Stimulated activated CD8-positive, alpha-beta memory T cell treated with anti-CD3 and anti-CD28 coated beads, Interleukin-7, amount 100 ng/mL, for 24 hours (primary cell): ENCODE measurements at places on chromosomes 3 and 15.

GRCh38 chr15:49412797-49413196 lies 10.2 kb upstream of the FGF7 start:
- no peak for DNase-seq

- no peak for DNase-seq
Observed at GRCh38 chr3:155185631-155186071, 105.5 kb downstream of the MME start.

DNA sequence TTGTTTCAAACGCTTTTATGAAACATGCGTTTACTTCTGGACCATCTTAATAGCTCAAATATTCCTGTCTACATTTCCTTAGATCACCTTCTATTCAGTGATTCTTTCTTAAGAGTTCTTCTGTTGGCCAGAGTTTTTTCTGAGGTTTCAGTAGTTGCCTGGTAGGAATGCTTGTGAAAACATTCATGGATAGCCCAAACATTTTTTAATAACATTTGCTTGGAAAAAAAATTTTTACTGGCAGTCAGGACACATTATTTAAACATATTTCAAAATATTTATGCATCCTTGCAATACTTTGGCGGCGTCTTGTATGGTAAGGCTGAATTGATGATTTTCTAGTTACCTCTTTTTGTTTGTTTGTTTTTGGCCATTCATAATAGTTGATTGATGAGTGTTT lies 47.4 kb upstream of the ZBTB20 start:
- DNase-seq, result no peak

DNA sequence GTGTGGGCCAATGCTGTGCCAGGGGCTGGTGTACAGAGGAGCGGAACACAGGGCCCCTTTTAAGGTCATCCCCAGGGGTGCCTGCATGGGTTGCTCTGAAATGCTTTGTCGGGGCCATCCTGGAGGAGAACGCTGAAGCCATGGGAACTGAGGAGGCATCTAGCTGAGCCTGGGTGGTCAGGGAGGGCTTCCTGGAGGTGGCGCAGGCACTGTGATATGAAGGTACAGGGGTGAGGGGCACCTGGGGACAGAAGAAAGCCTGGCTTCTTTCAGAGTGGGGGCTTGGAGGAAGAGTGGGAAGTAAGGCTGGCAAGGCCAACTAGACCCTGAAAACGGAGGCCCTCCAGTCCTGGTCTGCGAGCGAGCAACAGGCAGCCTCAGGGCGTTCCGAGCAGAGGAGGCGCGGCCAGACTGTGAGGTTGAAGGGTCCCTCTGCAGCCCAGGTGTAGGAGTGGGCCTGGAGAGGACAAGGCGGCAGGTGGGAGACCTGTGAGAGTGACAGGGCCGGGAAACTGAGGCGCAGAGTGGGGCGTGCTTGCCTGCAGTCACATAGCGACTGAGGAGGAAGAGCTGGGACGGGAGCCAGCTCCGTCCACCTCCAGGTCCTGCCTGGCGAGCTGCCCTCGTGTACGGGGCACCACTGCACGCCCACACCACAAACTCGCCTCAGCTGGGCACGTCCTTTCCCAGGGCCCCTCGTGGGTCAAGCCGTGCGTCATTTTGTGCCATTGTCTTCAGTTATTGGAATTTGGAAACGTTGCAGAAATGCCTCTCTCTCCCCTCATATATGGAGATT lies 4.1 kb downstream of the FBLN2 start:
- no peak for DNase-seq

GRCh38 chr3:19146685-19147650 lies 1.3 kb upstream of the KCNH8 start:
- DNase-seq, result peak; percentile 29

DNA sequence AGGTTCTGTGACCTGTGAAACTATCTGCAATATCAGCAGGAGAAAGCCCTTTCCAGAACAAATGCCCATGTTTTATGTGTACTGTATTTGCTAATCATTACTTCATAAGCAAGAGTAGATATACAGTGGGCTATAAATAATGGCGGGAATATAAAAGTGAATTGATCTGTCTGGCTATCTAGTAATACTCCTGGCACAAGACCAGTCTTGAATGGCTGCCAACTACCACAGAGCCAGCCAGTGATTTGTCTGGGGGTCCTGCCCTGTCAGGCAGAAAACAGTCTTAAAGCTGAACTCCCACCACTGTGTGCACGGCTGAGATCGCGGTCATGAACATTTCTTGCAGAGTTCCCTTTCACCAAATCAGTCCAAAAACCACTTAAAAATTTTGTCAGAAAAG lies 176.3 kb downstream of the MEIS2 start:
- no peak for DNase-seq

DNA sequence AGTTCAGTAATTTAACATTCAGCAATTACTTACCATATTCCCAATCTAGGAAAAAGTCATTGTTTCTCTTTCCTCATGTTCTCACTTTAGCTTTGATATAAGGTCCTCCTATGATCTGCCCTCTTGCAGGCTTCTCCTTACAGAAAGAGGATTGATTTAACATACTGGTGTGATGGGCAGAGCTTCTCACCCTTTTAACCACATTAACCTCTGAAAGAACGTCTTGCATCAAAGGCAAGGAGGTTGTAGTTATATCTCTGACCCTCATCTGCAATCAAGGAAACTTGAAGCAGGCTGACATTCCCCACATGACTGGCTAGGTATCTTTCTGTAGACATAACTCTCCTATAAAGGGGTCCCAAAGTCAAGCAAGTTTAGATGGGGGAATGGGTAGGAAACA lies 39.5 kb downstream of the BTLA start:
- DNase-seq, result no peak

GRCh38 chr3:138939561-138940241 lies 7.2 kb downstream of the FOXL2 start:
- DNase-seq, result no peak

DNA sequence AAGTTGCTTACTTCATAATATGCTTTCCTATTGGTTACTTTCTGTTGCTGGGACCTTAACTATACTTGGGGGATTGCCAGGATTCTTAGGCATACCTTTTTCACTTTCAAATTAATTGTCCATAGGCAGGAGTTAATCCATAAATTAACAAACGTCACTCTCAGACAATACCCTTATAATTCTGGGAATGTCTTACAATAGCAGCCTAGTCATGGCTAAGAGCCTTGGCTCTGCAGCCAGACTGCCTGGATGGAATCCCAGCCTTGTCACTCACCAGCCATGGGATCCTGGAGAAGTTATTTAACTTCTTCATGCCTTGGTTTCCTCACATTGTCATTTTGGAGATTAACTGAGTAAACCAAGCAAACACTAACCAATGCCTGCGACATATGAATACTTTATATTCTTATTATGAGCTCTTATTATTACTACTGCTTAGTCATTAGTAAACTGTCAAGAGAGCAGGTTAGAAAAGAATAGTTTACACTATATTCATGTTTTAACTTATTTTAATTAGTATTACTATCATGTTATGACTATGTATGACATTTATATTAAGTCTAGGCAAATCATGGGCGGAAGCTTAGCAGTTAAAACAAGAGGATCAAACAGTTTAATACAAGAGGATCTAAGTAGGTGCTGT lies 29.0 kb downstream of the GYG1 start:
- DNase-seq, result no peak

- DNase-seq, result no peak
Observed at GRCh38 chr15:70339571-70340493, 242.1 kb upstream of the TLE3 start.

DNA sequence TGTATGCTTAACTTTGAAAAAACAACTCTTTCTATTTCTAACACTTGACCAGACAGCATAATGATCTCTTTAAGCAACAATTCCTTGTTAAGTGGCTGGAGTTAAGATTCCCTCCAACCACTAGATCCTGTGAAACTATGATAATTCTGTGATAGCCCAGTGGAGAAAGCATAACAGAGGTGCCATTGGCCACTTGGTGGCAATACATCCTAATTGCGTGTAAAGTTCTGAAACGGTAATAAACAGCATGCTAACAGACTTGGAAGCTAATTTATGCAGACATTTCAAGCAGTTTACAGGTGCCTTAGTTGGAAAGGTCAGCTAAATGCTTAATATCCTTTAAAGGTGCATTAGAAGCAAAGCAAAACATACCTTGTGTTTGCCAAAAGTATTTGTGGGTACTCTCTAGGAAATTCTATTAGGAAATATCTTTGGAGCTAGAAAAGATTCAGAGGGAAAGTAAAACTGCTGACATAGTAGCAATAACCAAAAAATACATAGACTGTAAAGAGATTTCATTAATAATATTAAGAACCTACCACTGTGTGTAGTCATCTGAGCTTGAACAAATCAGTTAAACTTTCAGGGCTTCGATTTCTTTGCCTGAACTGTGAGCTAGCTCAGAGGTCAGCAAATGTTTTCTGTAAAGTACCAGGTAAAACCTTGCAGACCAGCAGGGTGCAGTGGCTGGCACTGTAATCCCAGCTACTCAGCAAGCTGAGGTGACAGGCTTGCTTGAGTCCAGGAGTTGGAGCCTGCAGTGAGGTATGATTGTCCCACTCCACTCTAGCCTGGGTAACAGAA lies 19.0 kb upstream of the CSTA start:
- no peak for DNase-seq

- DNase-seq, result no peak
Observed at GRCh38 chr3:139260793-139261736, 82.8 kb upstream of the MRPS22 start.

GRCh38 chr15:44385344-44385942 lies 42.0 kb upstream of the CTDSPL2 start:
- DNase-seq, result no peak

GRCh38 chr15:73658645-73659044 lies 25.5 kb upstream of the NPTN start:
- DNase-seq, result no peak

GRCh38 chr3:62919784-62920465 lies 44.7 kb upstream of the CADPS start:
- DNase-seq, result no peak

DNA sequence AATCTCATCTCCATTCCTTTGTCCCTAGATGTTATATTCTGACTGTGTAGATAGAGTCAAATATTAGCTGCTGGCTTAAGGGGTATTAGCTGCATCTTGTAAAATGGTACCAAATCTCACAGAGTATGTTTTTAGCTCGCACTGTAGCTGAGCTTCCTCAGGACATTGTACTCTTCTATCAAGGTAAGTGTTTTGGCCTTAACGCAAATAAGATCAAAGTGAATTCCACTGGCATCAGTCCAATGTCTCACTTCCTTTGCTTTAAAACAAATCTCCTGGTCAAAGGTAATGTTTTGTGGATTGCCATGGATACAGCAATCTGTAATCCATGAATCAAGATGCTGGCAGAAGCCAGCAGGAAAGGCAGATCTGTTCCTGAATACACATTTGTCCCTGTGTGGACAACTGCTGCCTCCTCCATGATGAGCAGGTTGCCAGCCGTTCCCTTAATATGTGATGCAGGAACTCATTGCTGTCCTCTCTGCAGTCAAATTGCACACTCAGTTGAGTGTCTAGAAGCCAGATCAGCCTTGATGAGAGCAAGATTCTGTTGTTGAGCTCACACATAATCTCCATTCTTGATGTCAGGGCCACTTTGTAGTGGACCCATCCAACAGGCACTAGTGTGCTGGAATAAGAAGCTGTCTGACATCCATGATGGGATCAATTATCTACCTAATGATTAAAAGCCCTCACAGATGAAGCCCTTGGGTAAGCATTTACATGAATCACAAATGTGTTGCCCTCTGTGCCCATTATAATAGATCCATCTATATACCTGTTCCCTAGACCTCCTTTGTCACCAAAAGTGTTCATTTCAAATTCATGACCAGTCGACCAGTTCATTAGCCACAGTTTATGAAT lies 96.6 kb upstream of the AGTR1 start:
- DNase-seq, result no peak

- DNase-seq, result no peak
Observed at GRCh38 chr3:83093222-83093572, 1331.8 kb upstream of the GBE1 start.

GRCh38 chr3:73547427-73548248 lies 77.1 kb downstream of the PDZRN3 start:
- DNase-seq, result no peak

GRCh38 chr15:58203537-58203936 lies 65.4 kb downstream of the AQP9 start:
- DNase-seq, result no peak

- DNase-seq, result no peak
Observed at GRCh38 chr15:81163961-81164800, 30.1 kb downstream of the CFAP161 start.

DNA sequence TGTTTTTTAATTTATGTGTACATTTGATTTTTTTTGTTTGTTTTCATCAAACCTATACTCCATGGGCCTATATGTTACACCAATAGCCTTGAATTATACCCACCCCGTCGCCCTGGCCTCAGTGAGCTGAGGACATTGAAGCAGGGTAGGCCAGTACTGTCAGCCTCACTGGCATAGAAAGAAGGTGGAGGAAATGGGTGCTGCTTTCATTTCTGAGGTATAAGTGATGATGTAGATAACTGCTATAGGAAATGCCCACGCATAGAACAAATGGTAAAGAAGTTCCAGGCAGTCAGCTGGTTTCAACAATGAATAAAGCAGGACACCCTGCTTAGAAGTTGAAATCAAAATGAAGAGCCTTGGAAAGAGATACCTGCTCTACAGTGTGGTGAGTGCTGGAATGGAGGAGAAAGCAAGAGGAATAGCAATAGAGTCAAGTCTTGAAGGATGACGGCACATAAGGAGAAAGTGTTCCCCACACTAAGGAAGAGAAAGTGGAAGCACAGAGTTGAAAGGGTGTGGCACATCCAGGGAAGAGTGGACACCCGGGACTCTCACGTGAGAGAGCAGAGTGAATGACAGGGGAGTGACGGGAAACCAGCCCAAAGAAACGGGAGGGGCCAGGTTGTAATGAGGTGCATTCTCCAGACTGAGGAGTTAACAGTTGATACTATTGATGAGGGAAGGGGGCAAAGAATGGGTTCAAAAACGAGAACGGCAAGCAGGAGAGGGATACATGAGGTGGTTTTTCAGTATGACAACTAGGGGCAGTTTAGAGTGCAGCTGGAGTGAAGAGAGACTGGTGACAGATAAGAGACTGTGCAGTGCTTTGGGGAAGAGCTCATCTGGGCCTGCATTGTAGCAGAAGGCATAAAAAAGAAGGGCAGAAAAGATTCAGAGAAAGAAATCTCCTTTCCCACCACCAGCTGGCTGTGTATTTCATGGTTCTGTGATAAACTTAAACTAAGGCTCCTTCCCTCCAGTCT lies 70.5 kb downstream of the KLHL25 start:
- DNase-seq, result no peak

DNA sequence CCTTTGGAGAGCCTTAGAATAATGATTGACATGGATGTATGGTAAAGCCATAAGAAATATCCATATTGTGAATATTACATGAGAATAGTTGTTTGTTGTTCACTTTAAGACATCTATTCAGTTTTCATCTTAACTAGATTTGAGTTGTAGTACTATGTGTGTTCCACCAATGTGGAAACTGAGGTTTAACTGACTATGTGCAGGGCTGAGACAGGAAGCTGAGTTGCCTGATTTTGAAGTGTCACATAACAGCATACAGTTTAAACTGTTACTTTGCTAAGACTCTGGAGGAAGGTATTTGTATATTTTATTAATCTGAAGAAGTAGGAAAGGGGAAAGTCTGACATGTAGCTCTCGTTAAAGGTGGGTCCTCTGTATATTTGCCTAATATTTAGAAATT lies 2.1 kb downstream of the ECT2 start:
- no peak for DNase-seq

- no peak for DNase-seq
Observed at GRCh38 chr3:189714991-189715961, 84.1 kb downstream of the TP63 start.
